ENCODE measurements at places on chromosomes 5 and 9.
A peak's percentile ranks its signal among the peaks of the same experiment; 100 is the strongest.

DNA sequence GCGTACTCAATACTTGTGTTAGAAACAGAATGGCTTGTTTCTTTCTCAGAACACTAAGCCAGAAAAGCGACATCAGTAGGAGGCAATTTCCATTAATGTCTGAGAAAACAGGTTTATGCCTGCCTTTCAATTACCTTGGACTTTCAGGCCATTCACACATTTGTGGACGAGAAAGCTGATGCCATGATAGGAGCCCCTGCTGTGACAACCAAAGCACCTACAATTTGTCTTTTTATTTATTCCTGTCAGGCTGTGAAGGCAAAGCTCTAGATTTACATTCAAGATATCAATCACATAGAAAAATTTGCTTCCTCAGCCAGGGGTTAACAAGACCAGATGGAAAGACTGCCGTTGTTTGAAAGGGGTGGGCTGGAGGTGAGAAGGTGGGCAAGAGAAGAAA is 76.2 kb downstream of the C7 start:
- DNase-seq: peak; percentile 30

DNA sequence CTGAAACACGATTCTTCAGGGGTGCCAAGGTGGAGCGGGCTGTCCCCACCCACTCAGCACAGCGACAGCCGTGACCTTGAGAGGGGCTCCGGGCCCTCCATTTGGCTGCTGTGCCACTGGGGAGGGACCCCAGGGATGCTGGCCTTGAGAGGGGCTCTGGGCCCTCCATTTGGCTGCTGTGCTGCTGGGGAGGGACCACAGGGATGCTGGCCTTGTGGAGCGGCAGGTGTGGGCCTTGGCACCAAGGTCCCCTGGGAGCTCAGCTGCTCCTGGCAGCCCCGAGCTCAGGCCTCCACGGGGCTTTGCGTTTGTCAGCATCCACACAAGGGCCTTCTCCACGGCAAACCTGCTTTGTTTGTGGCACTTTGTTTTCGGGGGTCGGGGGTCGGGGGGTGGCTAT is 137.6 kb upstream of the LPCAT1 start:
- no peak for DNase-seq

DNA sequence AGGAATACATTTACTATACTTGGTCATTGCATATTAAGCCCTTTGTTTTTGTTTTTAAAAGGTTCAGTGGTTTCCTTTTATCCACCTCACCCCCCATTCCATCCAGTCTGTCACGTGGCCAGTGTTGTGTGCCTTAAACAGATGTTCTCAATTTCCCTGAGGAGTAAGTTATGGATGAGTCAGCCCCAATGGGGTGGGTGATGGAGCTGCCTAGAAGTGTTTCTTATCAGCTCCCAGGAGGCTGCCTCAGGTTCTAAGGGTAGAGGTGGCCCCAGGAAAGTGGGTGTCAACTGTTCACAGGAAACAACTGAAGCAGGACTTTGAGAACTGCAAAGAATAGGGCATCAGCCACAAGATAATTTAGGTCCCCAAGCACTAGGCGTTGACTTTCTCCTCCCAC is 41.1 kb downstream of the ACTBL2 start:
- no peak for DNase-seq

GRCh38 chr9:10875752-10876151 is 262.9 kb upstream of the PTPRD start:
- no peak for DNase-seq

DNA sequence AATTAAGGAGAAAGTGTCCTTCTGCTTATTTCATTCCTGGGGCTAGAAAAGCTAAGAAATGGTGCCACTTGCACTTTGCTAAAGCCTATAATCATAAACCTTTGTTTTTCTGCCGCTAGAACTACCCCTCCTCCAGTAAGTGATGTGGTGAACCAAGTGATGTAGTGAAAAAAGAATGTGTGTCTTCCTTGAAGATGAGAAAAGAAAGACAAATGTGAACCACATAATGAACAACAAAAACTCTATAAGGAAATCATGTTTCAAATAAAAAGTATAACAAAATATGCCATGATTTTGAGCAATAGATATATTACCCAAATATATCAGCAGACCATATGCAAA is 179.0 kb upstream of the SGCD start:
- DNase-seq: no peak

DNA sequence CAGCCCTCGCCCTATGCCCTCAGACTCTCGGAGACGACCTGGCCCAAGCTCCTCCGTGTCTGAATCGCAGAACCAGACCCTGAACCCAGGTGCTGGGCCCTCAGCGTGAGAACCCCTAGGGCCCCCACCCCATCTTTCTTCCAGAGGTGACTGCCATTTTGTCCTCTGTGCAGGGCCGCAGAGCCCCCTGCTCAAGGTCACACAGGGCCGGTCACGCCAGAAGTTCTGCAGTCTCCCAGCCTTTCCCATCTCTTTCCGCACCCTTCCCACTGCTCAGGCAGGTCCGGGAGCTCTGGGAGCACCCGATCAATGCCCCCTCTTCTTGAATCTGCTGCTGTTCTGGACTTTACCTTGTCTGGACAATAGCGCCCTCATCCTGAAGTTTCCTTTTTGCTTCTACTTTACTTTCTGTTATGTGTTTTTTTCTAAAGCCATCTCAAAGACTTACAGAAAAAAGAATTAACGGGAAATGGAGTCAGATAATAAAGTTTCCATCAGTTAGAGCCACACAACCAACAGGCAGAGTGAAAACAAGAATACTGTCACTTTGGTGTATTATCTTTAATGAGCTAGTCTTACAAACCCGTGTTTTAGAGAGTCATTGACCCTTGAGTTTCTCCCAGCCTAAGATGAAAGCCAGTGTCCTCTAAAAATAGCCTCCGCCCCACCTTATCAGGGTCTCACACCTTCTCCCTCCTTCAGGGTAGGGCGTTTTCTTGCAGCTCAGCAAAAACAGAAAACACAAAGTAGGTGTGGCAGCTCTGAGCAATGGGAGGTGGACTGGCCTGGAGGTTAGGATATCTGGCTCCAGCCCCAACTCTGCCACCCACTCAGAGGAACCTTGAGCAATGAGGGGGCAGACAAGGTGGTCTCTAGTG is 1.8 kb downstream of the TMOD1 start:
- DNase-seq: no peak

GRCh38 chr9:113705306-113705927 is 170.7 kb upstream of the ZNF618 start:
- no peak for DNase-seq

- DNase-seq: no peak
Measured at GRCh38 chr5:172553903-172554302, 87.2 kb upstream of the NEURL1B start.

DNA sequence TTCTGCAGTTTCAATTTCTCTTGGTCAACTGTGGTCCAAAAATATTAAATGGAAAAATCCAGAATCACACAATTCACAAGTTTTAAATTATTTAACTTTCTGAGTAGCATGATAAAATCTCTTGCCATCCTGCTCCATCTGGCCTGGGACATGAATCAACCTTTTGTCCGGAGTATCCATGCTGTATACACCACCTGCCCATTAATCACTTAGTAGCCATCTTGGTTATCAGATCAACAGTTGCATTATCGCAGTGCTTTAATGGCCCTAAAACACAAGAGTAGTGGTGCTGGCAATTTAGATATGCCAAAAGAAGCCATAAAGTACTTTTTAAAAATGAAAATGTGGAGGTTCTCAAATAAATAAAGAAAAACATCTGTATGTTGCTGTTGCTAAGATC is 25.3 kb downstream of the EFCAB9 start:
- no peak for DNase-seq
